ENCODE measurements at places on chromosomes 6 and 20. TPM values are rescaled to one million over a fixed set of nuclear protein-coding genes. Genes with fewer than 3 reads are reported as not detected.
A peak's percentile ranks its signal among the peaks of the same experiment; 100 is the strongest.

The ORC3 gene
- total RNA-seq: 14.4 TPM

DNA sequence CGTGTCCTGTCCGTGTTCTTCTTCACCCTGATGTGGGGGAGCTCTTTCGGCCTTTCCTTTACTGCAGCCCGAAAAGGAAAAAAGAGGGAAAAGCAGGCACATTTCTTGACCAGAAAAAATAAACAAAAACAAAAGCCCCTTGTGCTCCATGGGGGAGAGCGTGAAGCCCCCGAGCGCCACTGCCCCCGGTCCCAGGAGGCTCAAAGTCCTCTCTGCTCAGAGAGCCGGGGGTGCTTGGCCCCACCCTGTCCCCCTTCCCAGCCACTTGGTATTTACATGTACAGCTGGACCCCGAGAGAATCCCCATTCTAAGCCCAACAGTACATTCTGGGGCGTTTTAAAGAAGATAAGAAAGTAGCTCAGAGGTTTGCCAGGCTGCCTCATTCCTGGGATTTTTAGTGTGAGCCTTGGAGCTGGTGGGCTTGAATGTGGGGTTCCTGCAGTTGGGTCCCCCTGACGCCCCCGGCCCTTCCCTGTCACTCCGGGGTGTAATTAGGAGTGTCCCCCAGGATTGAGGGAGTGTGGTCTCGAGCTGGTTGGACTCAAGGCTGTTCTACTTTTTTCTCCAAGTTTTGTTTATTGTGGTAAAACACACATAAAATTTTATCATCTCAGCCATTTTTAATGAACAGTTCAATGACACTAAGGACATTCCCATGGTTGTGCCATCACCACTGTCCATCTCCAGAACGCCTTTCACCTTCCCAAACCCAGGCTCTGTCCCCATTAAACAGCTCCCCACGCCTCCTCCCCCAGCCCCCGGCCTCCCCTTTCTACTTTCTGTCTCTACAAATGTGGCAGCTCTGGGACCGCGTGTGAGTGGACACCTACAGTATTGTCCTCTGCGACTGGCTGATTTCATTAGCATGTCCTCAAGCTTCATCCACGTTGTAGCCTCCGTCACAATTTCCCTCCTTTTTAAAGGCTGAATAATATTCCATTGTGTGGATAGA, 55.7 kb upstream of the BHLHE23 start:
- no peak for DNase-seq

DNA sequence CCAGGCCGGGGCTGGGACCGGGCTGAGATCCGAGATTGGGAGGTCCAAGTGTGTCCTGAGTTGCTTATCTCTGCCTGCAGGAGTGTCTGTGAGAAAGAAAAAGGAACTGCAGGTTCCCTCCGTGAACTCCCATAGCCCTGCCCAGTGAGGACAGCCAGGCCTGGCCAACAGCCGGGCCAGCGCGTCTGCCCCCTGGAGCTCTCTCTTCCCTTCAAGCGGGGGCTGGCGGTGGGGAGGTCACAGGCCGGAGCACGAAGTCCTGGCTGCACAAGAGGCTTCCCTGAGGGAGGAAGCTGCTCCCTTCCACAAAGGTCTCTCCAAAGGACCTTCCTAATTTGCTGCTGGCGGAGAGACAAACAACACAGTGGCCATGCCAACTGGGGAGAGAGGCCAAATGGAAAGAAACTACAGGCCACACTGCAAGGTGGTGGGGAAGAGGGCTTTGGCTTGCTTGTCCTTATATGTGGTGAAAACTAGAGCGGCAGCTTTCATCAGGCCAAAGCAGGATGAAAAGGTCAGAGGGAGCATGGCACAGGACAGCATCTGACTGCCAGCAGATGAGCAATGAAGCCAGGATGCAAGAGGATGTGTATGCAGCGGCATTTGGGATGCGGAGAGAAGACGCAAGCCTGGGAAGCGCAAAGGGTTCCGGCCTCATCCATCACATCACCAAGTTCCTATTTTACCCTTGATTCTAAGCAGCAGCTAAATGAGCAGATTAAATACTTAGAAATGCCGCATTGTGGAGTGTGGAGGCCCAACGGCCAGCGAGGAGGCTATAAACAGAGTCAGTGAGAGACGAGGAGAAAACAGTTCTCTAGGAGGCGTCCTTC, 260.0 kb downstream of the ERMARD start:
- DNase-seq: peak; percentile 47

The NMBR gene
- total RNA-seq: not detected

The CD109 gene
- total RNA-seq: 23.1 TPM

GRCh38 chr6:12602951-12603672, 113.5 kb upstream of the PHACTR1 start:
- no peak for DNase-seq

DNA sequence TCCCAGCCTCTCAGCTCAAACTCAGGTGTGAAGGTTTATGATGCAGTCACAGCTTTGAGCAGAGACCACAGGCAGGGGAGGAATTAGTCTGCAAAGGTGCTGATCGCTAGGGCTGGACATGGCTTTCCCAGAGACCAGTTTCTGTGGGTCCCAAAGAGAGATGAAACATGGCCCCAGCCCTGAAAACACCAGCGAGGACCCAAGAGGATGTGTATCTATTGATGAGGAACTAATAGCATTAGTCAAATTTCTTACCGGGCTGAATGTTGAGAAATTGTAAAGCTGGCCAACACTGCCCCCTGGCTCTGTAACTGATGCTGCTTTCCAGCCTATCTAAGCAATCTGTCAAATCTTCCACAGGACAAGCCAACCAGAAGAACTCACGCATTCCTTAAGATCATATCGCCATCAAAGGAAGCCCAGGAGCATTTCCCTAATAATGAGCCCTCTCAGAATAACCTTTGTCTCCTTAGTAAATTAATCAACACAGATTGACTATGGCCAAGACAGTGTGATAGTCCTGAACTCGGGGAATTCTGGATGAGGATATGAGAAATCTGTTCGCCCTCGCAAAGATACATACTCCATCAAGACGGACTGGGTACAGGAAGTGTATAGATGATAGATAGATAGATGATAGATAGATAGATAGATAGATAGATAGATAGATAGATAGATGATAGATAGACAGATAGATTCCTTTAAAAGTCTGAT, 7.8 kb upstream of the ACSS1 start:
- no peak for DNase-seq

- no peak for DNase-seq
These were observed 133.4 kb upstream of the CDH4 start for GRCh38 chr20:61118429-61119224.

- no peak for DNase-seq
These were observed 4.5 kb upstream of the SLC22A1 start for GRCh38 chr6:160117137-160117536.

DNA sequence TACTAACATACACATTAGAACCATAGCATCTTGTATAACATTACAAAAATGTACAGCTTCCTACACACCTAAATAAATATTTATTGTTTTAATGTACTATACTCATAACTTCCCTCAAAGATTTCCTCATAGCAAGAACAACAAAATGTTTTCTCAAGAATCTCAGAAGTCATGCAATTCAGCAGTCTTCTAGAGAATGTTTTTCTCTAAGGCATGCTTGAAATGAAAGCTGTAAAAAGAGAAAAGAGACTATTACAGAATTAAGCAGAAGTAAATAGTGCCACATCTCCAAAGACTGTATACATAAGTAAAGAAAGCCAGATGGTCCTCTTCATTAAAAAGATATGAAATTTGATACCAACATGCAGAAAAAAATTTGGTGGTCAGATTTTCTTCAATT, 672.2 kb downstream of the EPM2A start:
- DNase-seq: no peak

The FAXC gene
- 2.2 TPM for total RNA-seq

The PRRT1 gene
- 0.98 TPM for total RNA-seq

The CTCFL gene
- total RNA-seq: not detected

DNA sequence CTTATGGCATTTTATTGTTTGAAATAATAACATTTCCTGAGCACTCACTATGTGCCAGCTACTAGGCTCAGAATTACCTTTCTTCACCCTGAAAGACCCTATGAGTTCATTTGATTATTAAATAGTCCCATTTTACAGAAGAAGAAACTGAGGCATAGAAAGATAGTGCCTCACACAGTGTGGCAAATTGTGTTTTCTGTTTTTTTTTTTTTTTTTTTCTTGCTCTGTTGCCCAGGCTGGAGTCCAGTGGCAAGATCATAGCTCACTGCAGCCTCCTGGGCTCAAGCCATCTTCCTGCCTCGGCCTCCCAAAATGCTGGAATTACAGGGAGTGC, 59.7 kb upstream of the PTPN1 start:
- DNase-seq: no peak

The ISM1 gene
- not detected for total RNA-seq

DNA sequence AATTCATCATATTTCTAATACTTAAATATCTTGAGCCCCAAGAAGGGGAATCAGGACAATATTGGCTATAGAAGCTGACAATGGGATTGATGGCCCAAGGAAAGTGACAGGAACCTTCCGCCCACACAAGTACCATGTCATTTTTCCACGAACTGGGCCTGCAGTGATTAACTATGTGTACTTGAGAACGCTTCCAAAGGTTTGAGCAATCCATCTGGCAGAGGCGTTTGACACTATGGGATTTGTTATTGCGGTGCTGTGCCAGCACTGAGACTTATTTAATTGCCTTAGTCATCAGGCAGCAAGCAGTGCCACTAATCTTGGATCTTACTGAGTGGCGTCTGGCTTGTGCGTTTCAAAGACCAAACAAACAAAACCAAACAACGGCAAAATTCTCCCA, 135.6 kb upstream of the UST start:
- no peak for DNase-seq

DNA sequence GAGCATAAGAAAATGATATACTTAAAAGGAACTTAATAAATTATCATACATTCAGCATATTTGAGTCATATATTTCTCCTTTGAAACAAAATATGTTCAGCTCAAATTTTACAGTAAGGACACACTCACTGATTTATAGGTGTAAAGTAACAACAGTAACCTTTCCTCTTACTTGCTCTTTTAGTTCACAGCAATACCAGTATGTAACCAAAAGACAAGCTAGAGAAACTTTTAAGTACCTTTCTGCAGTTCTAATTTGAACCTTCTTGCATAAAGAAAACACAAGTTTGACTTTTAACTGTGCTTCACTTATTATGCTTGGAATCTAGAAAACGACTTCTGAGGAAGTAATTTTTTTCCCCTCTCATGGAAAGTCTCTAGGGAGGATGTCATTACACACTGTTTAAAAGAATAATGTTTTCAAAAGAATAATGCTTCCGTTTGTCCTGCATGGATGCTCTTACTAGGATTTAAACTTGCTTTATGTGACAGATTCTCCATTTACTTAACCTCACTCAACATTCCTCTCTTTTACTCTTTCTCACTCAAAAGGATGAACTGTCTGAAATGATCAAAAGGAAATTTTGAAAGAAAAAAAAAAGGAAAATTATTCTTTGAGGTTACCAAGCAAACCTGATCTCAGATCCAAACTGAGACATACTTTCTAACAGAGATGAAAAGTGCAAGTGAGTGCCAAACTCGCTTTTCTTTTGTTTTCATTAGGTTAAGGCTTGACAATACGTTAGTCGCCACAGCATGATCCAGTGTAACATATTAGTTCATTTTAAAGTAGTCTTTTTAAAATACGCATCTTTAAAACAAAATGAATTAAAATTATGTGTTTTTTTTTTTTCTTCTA, 22.4 kb upstream of the CALHM6 start:
- no peak for DNase-seq

The HACE1 gene
- total RNA-seq: 25.3 TPM

DNA sequence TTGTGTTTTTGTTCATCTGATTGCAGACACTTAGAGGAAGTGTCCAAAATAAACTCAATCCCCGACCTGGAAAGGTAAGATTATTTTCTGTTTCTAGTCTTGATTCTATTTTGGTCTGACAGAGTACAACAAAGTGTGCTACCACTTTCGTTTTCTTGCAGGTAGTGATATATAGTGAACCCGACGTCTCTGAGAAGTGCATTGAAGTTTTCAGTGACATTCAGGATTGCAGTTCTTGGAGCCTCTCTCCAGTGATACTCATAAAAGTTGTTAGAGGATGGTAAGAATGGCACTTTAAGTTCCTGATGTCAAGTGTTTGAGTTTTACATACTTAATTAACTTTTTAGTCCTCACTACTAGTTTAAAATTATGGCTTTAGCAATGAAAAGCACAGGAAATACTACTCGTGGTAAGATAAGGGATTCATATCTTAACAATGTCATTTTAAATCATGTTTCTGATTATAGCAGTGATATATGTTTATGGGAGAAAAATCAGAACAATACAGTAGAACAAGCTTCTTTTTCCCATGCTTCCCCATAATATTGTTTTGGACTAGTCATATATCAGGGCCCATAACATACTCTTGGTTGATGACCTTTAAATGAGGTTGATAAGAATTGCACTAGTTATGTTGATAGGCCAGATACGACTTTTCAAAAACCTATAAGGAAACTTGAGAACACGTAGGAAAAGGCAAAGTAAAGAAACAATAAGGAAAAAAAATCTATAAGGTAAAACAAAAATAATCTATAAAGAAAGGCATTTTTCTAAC, 104.0 kb downstream of the RTN4IP1 start:
- DNase-seq: no peak

DNA sequence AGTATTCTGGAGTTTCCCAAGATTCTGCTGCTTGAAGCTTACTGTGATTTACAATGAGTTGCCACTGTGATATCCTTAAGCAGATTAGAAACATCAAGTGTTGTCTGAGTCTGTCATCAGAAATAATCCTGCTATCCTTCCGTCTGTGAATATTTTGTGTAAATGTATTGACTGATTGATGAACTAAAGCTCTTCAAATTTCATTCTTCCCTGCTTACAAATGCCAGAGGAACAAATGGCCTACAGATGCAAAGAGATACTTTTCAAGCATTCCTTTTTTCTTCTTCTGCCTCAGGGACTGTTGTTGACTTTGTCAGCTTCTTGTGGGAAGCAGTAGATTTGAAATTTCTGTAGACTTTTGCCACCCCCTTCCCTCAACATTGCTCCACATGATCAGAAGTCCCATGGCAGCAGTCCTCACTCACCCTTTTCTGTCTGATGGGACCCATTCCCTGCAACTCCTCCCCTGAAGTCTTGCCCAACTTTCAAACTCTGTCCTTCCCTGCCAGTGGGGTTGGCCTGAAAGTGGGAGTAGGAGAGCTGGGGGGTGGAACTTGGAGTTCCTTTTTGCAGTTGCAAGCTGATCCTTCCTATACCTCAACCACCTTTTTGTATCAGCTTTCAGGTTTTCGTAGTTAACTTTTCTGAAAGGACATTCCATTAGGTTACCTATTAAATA, 38.5 kb upstream of the MLIP start:
- no peak for DNase-seq

The DCDC2 gene
- 8.4 TPM for total RNA-seq

GRCh38 chr20:20802328-20802727, 89.9 kb upstream of the RALGAPA2 start:
- no peak for DNase-seq

DNA sequence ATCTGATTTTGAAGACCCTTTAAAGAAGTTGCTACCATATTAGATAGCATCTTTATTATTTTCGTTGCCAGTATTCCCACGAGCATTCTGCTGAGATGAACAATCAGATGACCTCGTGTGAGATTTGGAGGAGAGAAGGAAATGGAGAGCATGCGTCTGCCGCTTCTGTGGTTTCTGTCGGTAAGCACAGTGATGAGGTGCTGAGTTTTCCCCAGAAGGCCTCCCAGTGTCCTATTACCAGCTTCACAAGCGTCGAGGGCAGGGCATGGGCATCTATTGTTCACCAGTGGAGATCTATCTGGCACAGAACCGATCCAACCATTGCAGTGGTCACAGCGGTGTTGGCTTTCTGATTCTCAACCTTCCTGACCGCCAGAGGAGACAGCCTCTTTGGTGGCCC, 29.4 kb downstream of the TRAF3IP2 start:
- no peak for DNase-seq

- no peak for DNase-seq
These were observed 43.9 kb downstream of the CDH4 start for GRCh38 chr20:61295682-61296628.

Measured in upper lobe of left lung (tissue), 6 donors.